Iris pigment epithelial cell (primary cell): ENCODE measurements at places on chromosomes 16 and 17.

- DNase-seq: peak; percentile 27
These were observed 26.8 kb downstream of the METTL16 start for GRCh38 chr17:2484876-2485275.

DNA sequence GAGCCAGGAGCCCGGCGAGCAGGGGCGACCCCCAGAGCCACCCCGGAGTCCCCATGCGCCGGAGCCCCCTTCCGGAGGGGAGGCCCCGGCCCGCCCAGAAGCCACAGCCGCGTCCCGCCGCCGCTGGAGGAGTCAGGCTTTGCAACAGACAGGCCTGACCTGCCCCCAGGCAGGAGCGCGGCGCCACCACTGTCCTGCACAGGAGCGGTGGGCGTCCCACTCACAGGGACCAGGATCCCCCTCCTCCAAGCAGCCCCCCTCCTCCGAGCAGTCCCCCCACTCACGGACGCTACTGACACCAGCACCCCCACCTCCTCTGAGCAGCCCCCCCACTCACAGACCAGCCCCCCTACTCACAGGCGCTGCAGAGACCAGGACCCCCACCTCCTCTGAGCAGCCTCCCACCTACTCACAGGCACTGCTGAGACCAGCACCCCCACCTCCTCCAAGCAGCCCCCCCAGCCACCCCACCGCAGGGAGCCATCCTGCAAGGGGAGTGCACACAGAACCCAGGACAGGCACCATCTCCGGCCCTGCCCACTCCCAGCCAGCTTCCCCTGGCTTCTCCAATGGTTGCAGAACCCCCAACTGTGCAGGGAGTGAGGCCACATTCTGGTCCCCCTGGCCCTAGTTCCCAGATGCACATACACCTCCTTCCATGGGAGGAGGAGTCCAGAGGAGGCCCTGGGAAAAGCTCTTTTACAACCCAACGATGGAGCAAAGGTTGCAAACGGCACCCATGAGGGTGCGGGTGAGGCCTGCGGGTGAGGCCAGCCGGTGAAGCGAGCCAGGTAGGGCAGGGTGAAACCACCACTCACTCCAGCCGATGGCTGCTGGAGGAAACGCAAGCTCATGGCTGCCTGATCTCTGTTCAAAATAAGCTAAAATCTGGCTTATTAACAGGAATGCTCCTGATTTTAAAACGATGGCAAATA, 69.9 kb downstream of the ABR start:
- no peak for DNase-seq

DNA sequence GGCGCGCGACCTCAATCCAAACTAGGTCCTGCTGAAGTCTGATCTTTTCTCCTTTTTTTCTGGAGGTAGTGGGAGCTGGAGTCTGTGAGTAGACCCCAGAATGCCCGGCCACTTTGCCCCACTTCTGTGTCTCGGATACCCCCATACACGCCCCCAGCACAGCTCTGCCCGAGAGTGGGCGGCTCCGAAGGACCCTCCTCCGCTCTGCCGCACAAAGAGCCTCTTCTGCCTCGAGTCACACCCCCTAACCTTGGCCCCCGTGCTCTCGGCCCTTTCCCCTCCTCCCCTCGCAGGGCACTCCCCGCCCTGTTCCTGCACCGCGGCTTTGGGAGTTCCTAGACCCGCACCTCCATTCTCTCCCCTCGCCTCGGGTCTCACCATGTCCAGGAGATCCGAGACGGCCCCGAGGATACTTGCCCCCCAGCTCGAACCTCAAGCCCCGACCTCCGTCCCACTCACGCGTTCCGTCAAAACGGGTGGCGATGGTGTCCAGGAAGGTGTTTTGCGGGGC, 476 bp downstream of the KCNH4 start:
- no peak for DNase-seq

DNA sequence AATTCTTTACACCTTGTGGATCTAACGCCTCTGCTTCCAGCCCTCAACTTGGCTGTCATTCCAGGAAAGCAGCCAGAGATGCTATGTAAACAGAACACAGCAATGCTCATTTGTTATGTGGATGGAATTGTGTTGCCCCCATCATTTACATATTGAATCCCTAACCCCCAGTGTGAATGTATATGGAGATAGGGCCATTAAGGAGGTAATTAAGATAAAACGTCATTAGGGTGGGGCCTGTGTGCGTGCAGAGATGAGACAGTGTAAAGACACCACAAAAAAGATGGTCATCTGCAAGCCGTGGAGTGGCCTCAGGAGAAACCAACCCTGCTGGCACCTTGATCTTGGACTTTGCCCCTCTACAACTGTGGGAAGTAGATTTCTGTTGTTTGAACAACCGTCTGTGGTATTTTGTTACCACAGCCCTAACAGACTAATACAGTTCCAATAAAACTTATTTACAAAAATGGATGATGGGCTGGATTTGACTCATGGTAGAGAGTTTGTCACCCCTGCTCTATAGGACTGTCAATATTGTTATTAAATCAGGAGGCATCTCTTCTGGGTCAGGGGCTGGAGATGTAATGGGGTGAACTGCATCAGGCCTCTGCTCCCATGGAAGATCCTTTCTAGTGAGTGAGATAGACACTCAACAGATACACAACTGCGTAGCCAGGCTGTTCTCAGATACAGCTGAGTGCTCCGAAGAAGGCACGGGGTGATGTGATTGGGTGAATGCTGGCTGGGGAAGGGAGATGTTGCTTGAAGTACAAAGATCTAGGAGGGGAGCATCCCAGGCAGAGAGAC, 339.0 kb downstream of the SNX29 start:
- DNase-seq: no peak

GRCh38 chr17:82564241-82564640, 44.7 kb downstream of the FOXK2 start:
- no peak for DNase-seq
